ENCODE measurements at places on chromosomes 3 and 15.
A peak's percentile ranks its signal among the peaks of the same experiment; 100 is the strongest.

GRCh38 chr3:37527361-37527760 is 334.3 kb upstream of the CTDSPL start:
- DNase-seq: no peak

- DNase-seq: no peak
Measured at GRCh38 chr15:90074023-90074422, 28.2 kb downstream of the IDH2 start.

DNA sequence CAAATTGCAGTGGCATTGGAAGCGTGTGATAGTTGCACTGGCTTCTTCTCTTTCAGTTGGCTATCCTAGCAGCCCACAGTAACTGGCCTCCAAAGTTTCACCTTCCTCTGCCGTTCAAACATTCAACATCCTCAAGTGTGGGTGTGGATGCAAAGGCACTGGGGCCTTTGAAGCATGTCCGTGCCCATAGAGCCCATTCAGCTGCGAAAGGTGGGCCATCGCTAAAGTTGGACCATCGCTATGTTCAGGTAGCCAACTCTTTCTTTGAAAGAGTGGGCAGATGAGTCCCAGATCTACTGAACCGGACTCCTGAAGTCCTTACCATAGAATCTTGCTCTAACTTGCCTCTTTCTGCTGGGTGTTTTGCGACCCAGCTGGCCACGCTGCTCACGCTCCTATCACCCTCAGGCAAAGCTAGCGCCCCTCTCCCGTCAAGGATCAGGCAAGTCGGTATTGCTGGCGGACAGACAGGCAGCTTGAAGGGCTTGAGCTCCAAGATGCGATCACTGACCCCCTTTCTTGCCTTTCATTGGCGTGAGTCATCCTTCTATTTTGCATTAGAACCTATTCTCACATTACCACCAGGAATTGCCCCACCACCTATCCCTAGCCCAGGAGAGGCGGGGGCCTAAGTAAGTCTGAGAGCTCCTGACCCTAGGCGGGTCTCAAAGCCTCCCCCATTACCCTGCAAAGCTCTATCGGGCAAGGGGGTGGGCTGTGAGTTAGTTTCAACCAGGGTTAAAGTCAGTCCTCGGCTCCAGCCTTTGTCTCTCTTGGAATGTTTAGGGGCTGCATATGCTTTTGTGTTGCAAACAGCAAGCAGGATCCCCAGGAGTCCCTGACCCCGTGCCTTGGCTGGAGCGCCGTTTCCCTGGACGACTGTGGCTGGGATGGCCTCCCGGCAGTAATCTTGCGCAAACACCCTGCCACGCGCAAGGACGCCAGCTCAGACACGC is 28.7 kb downstream of the ZIC4 start:
- no peak for DNase-seq

DNA sequence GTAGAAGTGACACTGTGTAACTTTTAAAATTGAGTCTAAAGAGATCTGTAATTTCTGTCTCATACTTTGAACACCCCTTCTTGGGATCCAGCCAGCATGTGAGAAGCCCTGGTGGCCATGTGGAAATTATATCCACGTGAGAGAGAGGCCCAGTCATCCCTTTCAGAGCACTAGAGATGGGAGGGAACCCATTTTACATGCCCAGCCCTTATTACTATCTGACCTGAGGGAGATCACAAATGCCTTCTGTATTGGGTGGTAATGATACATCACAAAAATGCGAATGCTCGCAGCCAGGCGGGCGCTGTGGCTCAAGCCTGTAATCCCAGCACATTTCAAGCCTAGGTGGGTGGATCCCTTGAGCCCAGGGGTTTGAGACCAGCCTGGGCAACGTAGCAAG is 27.3 kb upstream of the TRAK1 start:
- DNase-seq: no peak

- DNase-seq: no peak
Measured at GRCh38 chr3:64360280-64360679, 135.0 kb upstream of the PRICKLE2 start.

DNA sequence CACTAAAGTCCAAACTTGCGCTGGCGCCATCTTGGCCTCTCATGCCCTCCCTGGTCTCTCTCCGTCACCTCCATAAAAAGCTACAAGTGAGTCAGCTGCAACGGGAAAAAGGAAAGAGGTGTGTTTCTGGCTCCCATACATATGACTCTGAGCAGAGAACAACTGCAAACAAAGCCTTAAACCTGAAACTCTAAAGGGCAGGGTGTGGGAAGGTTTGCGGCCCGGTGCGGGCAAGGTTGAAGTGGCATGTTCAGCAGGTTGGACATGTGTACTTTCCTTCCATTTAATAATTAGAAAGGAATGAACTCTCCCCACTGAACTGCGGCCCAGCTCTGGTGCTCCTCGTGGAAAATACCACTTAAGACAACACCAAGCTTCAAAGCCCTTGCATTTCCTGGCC is 59.0 kb upstream of the PPARG start:
- DNase-seq: no peak

- DNase-seq: no peak
Measured at GRCh38 chr3:177281292-177282118, 84.2 kb upstream of the TBL1XR1 start.

DNA sequence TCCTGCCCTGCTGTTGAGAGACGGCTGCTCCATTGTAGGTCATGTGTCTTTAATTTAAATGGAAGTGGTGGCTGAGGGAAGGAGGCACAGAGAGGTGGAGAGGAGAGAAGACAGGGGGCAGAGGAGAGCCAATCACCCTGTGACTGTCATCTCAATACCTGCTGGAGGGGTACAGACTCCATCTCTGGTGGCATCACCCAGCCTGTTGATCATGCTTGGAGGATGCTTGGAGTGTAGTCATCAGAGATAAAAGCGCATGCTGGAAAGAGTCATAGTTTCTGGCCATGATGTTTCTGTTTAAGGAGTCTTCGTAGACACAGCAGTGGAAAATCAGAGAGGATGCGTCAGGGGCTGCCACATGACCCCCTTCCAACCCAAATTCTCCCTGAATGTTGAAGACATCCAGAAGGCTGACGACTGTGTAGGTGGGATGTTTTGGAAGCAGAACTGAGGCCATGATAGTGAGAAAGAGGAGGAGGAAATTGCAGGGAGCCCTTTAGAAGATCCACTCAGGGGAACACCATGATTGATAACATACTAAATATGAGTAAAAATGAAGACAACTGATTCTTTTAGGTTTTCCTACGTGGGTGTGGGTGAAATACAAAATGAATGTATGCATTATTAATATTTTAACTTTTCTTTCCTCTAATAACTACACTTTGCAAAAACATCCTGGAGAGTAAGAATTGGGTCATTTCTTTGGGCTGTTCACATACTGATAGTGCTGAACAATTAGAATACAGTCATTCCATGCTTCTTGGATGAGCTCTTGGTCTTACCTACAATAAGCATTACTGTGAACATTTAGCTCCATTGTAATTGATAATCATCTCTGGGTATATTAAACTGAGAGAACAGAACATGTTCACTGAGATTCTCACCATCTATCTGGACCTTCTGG is 210.6 kb upstream of the ATP10A start:
- no peak for DNase-seq

DNA sequence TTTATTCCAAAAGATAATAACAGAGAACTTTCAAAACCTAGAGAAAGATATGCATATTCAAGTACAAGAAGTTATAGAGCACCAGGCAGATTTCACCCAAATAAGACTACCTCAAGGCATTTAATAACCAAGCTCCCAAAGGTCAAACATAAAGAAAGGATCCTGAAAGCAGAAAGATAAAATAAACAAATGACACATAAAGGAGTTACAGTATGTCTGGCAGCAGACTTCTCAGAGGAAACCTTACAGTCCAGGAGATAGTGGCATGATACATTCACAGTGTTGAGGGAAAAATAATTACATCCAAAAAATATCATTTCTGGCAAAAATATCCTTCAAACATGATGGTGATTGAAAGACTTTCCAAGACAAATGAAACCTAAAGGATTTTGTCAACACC is 185.8 kb upstream of the POU1F1 start:
- no peak for DNase-seq

- DNase-seq: no peak
Measured at GRCh38 chr3:59254976-59255375, 205.2 kb upstream of the CFAP20DC start.

DNA sequence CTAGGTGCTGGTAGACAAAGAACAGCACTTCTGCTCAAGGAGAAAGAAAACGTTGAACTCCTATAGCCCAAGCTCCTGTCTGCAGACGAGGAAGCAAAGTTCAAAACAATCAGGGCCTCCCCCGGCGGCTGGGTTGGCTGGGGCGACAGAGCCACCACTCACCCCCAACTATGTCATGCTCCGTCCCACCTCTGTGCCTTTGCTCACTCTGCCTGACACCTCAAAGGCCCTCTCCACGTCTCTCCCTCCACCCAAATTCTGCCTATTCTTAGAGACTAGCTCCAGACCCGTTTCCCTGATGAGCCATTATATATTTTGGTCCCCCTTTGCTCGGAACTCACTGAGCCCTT is 304.3 kb downstream of the TLE3 start:
- DNase-seq: no peak

DNA sequence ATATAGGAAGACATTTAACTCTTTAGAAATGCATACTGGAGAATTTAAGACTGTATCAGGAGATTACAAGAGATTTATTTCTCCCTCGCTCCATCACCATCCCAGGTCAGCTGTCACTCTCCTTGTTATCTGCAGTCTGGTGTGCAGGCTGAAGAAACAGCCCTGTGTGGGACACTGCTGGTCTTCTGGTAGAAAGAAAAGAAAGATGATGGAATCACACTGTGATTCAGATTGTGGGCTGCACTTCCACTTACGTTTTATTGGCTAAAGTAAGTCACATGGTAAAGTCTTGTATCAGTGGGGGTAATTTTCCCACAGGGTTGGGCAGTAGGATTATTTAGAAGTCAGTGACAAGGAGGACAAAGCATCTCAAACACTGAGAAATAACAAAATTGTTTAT is 18.1 kb upstream of the ATP1B3 start:
- no peak for DNase-seq

GRCh38 chr3:16808393-16809107 is 76.2 kb upstream of the PLCL2 start:
- DNase-seq: no peak

GRCh38 chr3:33634262-33634661 is 83.8 kb downstream of the CLASP2 start:
- DNase-seq: no peak

- no peak for DNase-seq
Measured at GRCh38 chr15:31374986-31375385, 48.4 kb downstream of the KLF13 start.

- DNase-seq: peak; percentile 85
Measured at GRCh38 chr15:98421419-98422129, 226.8 kb upstream of the IGF1R start.

- DNase-seq: no peak
Measured at GRCh38 chr3:126538966-126539365, 15.0 kb downstream of the CHST13 start.

- DNase-seq: peak; percentile 50
Measured at GRCh38 chr15:38564557-38565286, at the start of gene RASGRP1. Gene RASGRP1, minus strand, starts transcription at chr15:38564814. Its CDS starts 186 bp downstream, at chr15:38564628.

DNA sequence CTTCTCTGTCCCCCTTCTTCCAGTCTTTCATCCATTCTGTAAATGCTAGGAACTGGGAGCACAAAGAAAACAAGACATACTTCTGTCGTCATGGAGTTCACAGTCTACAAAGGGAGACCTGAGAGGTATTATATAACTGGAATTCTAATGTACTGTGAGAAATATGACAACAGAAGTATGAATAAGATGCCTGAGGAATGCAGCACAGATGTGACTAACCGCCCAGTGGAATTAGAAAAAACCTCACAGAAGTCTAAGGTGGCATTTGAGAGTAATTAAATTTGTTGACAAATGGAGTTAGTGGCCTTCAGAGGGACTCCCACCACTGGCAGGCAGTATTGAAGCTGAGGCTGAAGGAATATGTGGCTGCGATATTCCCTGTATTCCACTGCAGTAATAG is 168.5 kb upstream of the FAM3D start:
- no peak for DNase-seq

DNA sequence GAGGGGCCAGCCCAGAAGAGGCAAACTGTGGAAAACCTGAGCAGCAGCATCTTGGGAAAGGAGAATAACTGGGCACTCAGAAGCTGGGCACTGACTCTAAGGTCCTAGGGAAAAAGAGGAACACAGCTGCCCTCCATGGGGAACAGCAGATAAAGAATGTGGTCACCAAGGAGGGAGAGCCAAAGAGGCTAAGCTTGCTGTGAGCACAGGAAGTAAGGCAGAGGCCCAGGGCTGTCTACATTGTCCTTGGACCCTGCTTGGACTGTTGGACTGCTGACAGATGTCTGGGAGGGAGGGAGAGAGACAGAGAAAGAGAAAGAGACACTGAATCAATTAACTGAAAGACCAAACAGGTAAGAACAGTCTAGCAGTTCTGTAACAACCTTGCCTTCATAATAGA is 4.5 kb upstream of the MNS1 start:
- no peak for DNase-seq

DNA sequence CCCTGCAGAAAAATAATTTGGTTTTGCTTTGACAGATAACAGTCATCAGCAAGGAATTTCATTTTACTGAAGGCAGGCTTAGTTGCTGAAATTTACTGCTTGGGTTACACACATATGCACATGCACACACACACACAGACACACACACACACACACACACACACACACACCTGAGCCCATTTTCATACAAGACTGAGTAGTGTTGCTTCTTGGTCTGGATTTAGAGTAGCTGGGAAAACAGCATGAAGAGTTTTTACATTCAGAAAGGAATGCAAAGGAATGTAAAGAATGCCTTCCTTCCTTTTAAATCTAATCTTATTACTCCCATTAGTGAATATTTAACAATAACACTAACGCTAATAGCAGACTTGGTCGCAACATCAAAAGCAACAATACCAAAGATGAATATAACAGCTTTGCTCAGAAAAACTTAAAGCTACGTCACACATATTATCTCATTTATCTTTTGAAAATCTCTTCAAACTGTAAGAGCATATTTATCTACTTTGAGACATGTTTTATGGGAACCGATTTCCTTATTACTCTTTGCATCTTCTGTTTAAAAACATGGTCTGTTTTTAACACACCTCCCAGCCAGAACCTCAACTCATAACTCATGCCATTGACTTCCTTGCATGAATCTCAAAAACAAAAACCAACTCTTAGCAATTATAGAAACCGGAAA is 32.5 kb downstream of the RFTN1 start:
- no peak for DNase-seq

GRCh38 chr3:133136114-133137041 is 98.2 kb downstream of the TMEM108 start:
- no peak for DNase-seq

- DNase-seq: no peak
Measured at GRCh38 chr3:16257309-16257708, 7.4 kb downstream of the DPH3 start.

Measured in HuH-7.5 (cell line).